HepG2 (cell line): ENCODE measurements at places on chromosomes 1 and 21. TPM values are rescaled to one million over a fixed set of nuclear protein-coding genes. Genes with fewer than 3 reads are reported as not detected.

GRCh38 chr1:162040657-162041056, 17.0 kb upstream of the OLFML2B start:
- peak; percentile 12 for DNase-seq

DNA sequence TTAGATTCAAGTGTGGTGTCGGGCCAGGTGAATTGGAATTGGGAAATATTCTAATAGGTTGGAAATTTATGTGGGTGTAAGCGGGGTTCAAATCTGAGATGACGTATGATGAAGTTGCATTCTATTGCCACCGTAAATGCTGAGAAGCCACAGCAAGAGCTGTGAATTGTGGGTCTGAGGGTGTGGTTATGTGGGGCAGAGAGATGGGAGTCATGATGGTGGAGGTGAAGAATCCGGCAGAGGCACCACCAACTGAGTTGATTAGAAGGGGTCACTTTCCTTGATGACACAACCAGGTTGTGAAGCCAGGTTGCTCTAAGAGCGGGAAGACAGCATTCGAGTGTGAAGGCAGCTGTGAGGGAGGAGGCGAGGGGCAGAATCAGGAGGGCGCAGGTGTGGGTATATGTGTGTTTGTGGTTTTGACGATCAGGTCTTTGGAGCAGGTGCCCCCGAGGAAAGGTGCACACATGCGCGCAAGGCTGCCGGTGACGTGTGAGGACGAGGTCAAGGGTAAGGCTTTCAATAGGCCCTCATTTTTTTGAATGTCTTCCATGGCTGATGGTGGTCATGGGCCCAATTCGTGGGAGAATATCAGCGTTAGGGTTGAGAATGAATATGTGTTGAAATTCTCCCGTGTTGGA, 18.7 kb downstream of the LRRC3 start:
- no peak for DNase-seq

GRCh38 chr1:192635939-192636338, at the start of gene RGS13:
Gene RGS13, plus strand, starts transcription at chr1:192636147. Its CDS starts 8,188 bp downstream, at chr1:192644335.
- DNase-seq, result no peak

- DNase-seq, result no peak
These were observed 26.7 kb downstream of the ATG4C start for GRCh38 chr1:62810420-62811274.

The GREM2 gene
- 0.07 and 0.10 TPM in 2 replicates for polyA plus RNA-seq

DNA sequence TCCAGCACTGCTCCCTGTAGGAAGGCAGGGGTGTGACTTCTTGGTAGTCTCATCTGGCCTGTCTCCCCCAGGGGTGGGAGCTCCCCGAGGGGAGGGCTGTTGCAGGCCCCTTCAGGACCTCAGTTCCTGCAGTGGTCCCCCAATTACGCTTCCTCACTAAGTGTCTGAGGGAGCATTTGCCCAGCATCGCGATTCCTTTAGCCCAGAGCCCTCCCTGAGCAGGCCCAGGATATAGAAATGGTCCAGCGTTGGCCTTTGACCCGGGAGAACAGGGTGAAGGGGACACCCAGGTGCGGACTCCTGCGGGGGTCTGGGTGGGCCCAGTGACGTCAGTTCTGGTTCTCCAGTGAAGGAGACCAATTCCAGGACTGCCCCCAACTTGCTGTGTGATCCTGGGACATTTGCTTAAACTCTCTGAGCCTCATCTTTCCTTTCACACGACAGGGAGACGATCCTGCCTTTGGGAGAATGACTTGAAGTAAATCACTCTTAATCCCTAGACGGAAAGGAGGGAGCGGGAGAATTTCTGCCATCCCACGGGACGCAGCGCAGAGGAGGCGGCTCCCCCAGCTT, 32.6 kb upstream of the BTG2 start:
- no peak for DNase-seq

GRCh38 chr1:24643363-24644099, 429 bp downstream of the SRRM1 start:
- no peak for DNase-seq

- peak; percentile 93 for DNase-seq
These were observed 14.0 kb upstream of the FAAP20 start for GRCh38 chr1:2208309-2209239.

DNA sequence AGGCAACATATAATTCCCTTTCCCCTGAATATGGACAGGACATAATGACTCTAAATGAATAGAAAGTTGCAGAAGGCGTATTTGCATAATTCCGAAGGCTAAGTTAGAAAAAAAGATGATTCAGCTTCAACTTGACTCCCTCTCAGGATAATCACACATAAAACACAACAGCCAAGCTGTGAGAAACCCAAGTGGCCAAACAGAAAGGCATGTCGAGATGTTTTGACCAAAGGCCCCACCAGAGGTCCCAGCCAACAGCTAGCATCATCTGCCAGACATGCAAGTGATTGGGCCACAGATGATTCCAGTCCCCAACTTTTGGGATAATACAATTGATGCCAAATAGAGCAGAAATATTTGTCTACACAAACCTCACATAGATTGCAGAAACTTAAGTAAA, 444.9 kb downstream of the LTN1 start:
- no peak for DNase-seq

The PRR9 gene
- not detected in 2 replicates for polyA plus RNA-seq

GRCh38 chr1:64727861-64728260, 17.0 kb upstream of the RAVER2 start:
- DNase-seq, result no peak

- DNase-seq, result peak; percentile 56
These were observed 2.3 kb downstream of the H3-3A start for GRCh38 chr1:226064816-226065248.

The FCRL4 gene
- polyA plus RNA-seq, result not detected in 2 replicates

GRCh38 chr1:111441573-111442192, 7.4 kb downstream of the WDR77 start:
- DNase-seq, result peak; percentile 46

- DNase-seq, result peak; percentile 5
These were observed 21.9 kb upstream of the MORC3 start for GRCh38 chr21:36297938-36298572.
